ENCODE measurements at places on chromosomes 7 and 10. TPM values are rescaled to one million over a fixed set of nuclear protein-coding genes. Genes with fewer than 3 reads are reported as not detected.

The DNAJC12 gene
- 13.2 TPM for polyA plus RNA-seq

The PPP3CB gene
- 60.1 TPM for polyA plus RNA-seq

GRCh38 chr10:92181575-92181974 is 109.3 kb downstream of the CPEB3 start:
- DNase-seq, result peak; percentile 12

DNA sequence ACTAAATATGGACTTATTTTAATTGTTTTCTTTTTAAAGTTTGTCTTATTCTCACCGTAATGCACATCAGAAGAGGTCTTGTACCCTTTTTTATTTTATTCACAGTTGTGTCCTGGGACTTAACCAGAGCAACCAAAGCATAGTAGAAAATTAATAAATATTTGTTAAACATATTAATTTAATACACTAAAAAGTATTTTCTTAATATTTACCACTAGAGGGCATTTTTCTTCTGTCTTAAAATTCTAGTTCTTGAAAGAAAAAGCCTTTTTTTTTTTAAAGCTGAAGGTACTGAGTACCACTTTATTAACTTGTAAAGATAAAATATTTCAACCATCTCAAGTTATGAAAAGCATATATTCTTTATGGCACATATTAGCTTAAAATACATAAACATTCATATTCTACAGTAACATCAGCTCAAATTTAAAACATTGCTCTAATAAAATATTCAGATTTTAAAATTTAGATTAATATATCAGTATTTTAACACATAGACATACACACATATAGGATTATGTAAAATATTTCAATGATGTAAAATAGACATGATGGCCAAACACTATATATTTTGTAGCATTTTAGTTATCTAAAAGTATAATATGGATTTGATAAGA is 260.4 kb downstream of the SEMA3A start:
- DNase-seq, result no peak

DNA sequence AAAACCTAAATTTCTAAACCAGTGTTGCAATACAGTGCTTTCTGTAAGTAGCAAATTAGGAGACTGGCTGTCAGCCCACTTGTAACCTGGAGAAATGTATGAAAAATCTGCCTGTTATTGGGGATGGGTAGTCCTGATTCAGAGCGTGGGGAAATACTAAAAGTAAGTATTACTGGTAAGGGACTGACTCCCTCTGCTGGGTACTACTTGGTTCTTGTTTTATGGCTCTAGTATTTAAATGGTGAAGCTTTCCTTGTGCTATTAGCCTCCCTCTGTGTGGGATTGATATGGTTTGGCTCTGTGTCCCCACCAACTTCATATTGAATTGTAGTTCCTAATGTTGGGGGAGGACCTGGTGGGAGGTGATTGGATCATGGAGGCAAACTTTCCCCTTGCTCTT is 886.1 kb downstream of the SORCS1 start:
- peak; percentile 26 for DNase-seq

DNA sequence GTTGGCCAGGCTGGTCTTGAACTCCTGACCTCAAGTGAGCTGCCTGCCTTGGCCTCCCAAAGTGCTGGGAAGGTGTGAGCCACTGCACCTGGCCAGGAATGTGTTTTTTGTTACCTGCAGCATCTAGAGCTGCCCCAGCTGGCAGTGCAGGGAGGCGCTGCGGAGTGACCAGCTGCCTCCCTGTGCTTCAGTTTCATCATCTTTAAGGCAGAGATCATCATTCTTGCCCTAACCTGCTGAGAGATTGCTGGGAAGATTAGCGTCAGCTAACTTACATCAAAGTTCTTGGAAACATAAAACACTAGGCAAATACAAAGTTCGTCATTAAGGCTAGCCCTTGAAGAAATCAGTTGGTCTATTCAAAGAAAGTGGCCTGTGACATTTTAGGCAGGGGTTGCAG is 2.3 kb downstream of the ZNF282 start:
- no peak for DNase-seq

DNA sequence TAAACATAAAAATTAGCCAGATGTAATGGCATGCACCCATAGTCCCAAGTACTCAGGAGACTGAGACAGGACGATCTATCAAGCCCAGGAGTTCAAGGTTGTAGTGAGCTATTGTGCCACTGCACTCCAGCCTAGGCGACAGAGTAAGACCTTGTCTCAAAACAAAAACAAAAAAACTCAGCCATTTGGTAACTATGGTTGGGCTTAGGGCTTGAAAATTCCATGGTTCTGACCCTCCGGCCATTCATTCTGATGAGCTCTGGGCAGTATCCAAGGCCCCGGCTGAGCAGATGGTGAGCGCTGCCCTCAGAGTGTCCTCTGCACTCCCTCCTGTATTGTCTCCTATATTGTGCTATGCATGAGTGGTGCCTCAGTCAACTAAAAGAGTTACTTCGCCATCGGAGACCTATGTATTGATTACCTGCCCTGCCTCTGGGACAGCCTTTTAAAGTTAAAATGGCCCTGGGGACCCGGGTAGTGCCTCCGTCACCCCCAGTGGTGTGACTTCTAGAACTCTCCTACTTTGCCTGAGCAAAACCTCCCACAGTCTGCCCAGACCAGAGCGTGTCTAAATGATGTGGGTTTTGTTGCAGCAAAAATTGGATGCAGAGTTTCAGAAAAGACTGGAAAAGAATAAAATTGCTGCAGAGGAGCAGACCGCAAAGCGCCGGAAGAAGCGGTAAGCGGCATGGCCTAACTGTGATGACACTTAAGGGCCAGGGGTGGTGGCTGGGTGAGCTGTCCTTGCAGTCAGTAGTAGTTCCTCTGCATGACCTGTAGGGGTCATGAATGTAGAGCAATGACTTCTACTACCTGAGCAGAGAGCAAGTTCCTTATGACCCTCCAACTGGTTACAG is 8.1 kb downstream of the PRKRIP1 start:
- no peak for DNase-seq

GRCh38 chr10:130781623-130782022 is 529.9 kb downstream of the TCERG1L start:
- DNase-seq, result no peak

The PIK3AP1 gene
- polyA plus RNA-seq, result 4.7 TPM

GRCh38 chr10:629186-629998 is 60.1 kb downstream of the DIP2C start:
- no peak for DNase-seq

DNA sequence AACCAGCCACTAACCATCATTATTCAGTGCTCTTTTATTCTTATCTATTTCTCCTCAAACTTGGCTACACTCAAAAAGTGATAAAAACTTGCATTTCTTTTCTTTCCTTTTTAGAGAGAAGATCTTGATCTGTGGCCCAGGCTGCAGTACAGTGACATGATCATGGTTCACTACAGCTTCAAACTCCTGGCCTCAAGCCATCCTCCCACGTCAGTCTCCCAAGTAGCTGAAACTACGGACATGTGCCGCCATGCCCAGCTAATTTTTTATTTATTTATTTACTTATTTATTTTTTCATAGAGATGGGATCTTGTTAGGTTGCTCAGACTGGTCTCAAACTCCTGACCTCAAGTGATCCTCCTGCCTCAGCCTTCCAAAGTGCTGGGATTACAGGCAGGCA is 24.6 kb upstream of the TMEM248 start:
- DNase-seq, result no peak

DNA sequence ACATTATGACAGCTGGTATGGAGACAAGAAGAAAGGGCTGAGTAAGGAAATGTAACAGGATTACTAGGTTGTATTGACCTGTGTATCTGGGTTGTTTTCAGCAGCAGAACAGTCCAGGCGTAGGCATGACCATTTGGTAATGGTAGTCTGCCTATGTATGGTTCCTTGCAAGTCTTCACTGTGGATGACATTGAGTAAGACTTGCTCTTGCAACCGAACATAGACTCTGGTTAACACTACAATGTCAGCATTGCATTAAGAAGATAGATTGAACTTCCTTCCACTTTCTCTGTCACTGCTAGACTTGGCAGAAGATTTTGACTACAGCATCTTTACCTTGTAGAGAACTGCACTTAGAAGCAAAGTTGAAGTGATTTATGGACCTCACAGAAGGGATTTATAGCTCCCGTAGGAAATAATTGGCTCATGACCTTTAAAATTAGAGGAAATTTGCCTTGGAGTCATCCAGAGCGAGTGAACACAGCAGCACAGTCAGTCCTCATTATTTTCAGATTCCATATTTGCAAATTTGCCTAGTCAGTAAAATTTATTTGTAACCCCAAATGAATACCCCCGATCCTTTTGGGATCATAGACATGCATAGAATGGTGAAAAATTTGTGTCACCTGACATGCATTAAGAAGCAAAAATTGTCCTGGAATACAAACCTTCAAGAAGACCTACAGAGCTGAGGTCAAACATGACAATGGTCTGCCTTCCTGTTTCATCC is 79.6 kb upstream of the STRIP2 start:
- DNase-seq, result no peak

The GNAI1 gene
- polyA plus RNA-seq, result 137 TPM

- no peak for DNase-seq
These were observed 60.0 kb upstream of the KLF14 start for GRCh38 chr7:130793855-130794618.

The CPEB3 gene
- 2.5 TPM for polyA plus RNA-seq

- DNase-seq, result no peak
These were observed 96.6 kb upstream of the NPTX2 start for GRCh38 chr7:98520356-98520951.

DNA sequence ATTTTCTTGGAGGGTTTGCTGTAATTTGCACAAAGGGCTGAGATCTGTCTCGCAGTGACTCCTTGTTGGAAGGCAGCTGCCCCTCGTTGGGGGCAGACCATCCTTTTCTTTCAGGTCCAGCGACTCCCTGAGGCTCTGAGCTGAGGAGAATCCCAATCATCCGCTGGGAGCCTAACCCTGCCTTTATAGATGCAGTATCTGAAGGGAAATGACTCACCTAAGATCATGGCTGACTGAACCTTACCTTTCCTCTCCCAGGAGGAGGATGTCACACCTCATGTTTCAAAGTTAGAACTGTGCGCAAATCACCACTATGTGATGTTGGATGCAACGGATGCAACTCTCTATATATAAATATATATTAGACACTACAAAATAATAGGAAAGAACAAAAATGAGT is 36.4 kb upstream of the MXI1 start:
- DNase-seq, result no peak

The GATA3 gene
- polyA plus RNA-seq, result 89.6 TPM

- DNase-seq, result no peak
These were observed 8.8 kb upstream of the RET start for GRCh38 chr10:43068136-43068395.

DNA sequence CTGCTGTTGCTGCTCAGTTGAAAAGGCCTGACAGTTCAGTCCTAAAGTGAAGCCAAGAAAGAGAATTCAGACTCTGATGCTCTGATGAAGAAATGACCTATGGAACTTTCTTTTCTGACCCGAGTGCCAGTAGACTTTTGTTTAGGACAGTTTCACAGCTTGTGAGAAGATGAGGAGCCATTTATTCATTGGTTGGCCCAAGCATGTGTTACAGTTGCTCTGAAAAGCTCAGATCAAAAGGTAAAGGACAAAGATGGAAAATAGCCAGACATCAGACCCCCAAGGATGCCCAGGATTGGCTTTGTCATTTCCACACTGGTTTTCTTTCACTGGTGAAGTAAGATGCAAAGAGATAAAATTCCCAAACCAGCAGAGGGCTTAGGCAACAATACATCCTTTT is 149.3 kb upstream of the STK17A start:
- DNase-seq, result no peak

DNA sequence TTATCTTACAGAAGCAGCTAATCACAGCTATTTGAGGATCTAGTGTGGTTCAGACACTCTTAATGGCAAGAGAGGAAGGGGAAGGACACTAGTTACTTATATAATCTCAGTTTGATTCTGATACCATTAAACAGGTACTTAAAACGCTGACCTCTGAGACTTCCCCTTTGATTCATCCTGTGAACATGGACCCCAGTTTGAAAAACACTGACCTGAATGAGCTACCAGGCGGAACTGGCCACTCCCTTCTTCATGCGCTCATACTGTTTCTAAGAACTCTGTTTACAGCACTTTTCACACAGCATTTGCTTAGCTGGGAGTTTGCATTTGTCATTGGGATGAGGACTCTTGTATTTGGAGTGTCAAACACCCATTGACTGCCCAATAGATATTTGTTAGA is 45.7 kb downstream of the BEND7 start:
- DNase-seq, result no peak

DNA sequence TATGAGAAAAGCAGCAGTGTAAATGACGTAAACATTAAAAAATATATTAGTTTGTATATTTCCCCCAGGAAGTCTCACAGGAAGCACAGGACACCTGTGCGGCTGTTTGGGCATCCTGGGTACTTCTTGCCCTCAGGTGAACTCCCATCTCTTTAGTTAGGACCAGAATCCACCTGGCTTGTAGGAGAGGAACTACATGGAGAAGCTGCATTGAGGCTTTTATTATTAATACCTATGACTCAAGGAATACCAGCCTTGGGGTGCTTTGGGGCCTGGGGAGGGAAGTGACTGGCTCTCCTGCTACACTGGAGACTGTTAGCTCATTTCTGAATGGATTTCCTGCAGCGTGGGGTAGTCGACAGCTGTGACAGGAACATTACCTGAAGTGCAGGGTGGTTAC is 40.0 kb upstream of the GSDME start:
- DNase-seq, result no peak

GRCh38 chr7:48759431-48760080 is 164.8 kb upstream of the CDC14C start:
- no peak for DNase-seq

The PNLIPRP2 gene
- 0.10 TPM for polyA plus RNA-seq

The RNF148 gene
- polyA plus RNA-seq, result 0.16 TPM

DNA sequence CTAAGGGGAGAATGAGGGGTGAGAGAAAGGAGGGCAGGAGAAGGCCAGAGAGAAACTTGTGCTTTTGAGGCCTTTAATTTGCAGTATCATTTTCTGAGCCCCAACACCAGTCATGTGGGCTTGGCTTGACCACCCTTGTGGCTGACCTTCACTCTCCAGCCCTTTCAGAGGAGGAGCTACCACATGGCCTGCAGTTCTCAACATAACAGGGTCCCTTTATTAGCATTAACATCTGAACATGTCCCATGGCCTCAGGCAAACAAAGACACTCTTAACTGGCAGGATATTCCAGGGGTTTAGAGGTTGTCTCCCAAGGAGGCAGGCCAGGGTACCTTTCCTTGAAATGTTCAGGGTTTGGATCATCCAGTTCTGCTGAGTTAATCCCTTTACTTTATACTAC is 6.7 kb downstream of the ZNF713 start:
- DNase-seq, result no peak

The WNT2 gene
- polyA plus RNA-seq, result 0.65 TPM

DNA sequence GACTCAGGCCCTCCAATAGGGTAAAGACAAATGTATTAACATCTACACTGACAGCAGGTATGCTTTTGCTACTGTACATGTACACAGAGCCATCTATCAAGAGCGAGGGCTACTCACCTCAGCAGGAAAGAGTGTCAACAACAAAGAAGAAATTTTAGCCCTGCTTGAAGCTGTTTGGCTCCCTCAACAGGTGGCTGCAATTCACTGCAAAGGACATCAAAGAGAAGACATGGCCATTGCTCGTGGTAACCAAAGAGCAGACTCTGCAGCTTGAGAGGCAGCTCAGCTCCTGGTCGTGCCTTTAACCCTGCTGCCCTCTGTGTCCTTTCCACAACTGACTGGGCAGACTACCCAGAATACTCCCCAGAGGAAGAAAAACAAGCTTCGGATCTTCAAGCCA is 5.1 kb downstream of the AKR1B15 start:
- DNase-seq, result no peak

- no peak for DNase-seq
These were observed 64.2 kb downstream of the ARMC3 start for GRCh38 chr10:22992075-22992474.

The FBXO24 gene
- polyA plus RNA-seq, result 1.7 TPM

GRCh38 chr10:95730233-95730632 is 25.7 kb upstream of the ENTPD1 start:
- no peak for DNase-seq

Measured in renal cortex interstitium (tissue), 15 donors.